IMR-90 (cell line): ENCODE measurements at places on chromosomes 1 and 21. TPM values are rescaled to one million over a fixed set of nuclear protein-coding genes. Genes with fewer than 3 reads are reported as not detected.

IL24 gene
- under 0.01 and 0.18 TPM in 2 replicates for total RNA-seq

FOXO6 gene
- not detected in 2 replicates for total RNA-seq

PPIAL4G gene
- total RNA-seq: not detected in 2 replicates

ZBED6 gene
- 16.1 and 26.2 TPM in 2 replicates for total RNA-seq

SLAMF9 gene
- 0.18 and 0.28 TPM in 2 replicates for total RNA-seq

HCRTR1 gene
- total RNA-seq: not detected in 2 replicates

PAPPA2 gene
- 0.18 and 0.28 TPM in 2 replicates for total RNA-seq

TCHH gene
- not detected in 2 replicates for total RNA-seq
